ENCODE measurements at places on chromosomes 16 and 17. TPM values are rescaled to one million over a fixed set of nuclear protein-coding genes. Genes with fewer than 3 reads are reported as not detected.

ABCA8 gene
- polyA plus RNA-seq = 112 TPM

SEPTIN12 gene
- polyA plus RNA-seq = 0.19 TPM

CES4A gene
- polyA plus RNA-seq = 8.2 TPM

- DNase-seq = no peak
Observed at GRCh38 chr17:37701496-37701898, 43.4 kb downstream of the HNF1B start.

DNA sequence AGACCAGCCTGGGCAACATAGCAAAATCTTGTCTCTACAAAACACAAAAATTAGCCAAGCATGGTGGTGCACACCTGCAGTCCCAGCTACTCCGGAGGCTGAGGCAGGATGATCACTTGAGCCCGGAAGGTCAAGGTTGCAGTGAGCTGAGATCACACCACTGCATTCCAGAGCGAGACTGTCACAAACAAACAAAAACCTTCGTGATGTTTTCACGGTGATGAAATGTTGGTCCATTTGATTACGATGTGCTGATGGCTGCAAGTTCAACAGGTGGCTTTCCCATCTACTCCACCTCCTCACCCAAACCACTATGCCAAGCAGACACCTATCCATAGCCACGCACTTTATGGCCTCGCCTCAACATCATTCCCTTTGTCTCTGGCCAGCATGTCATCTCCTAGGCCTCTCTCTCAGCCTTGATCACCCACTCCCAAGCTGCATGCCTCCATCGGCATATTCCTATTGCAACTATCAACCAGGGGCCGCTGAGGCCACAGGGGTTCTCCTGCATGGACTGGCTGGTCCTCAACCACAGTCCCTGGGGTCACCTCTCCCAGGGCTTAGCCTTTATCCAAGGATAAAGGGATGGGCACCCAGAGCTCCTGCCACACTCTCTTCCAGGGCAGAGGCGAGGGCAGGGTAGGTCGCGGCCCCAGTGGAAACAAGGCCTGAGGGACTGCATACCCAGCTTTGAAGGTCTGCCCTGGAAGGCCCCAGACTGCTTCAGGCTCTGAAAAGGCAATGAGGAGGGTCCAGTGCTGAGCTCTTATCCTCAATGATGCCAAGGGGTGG is 17.1 kb upstream of the ALOX15B start:
- no peak for DNase-seq

- no peak for DNase-seq
Observed at GRCh38 chr17:43010667-43011308, 4.2 kb downstream of the IFI35 start.
